ENCODE measurements at places on chromosomes 16 and 17.
A peak's percentile ranks its signal among the peaks of the same experiment; 100 is the strongest.

- DNase-seq: no peak
These were observed 68.8 kb upstream of the AKTIP start for GRCh38 chr16:53571763-53572162.

DNA sequence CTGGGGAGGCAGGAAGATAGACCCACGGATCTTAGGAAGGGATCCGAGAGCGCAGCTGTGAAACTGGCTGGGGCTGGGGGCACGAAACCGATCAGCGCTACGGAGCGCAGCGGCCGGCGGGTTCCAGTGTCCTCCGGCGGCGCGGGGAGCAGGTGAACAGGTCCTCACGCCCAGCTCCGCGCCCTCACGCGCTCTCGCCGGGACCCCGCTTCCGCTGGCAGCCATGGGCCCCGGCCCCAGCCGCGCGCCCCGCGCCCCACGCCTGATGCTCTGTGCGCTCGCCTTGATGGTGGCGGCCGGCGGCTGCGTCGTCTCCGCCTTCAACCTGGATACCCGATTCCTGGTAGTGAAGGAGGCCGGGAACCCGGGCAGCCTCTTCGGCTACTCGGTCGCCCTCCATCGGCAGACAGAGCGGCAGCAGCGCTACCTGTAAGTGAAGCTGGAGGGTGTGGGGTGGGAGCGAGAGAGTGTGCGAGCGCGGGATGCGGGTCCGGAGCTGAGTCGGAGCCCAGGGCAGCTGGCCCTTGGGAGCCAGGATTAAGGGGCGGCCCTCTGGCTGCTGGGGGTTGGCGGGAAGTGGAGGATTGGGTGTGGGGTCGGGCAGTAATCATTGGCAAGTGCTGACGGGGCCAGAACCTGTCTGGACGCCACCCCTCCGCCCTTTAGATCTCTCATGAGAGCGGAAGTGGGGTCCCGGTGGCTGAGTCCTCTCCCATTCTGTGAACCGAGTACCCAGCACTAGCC is 479 bp downstream of the ITGA3 start:
- DNase-seq: peak; percentile 90

DNA sequence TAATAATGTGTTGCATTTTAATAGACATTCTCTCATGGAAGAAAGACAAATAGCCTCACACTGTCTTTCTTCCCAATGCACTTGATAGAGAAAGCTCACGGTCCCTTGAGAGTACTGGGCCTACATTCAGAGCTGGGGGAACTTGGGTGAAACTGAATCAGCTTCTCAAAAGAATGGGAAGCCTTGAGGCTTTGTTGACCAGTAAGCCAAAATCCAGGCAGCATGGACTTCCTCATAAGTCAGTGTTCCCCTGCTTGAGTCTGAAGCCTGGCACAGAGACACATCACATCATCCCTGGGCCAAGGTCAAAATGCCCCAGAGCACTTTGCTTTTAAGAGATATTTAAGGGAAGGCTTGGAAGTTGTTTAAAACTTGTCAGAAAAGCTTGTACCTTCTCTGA is 302.2 kb upstream of the SALL1 start:
- no peak for DNase-seq

GRCh38 chr16:85446951-85447692 is 166.0 kb upstream of the GSE1 start:
- peak; percentile 60 for DNase-seq

DNA sequence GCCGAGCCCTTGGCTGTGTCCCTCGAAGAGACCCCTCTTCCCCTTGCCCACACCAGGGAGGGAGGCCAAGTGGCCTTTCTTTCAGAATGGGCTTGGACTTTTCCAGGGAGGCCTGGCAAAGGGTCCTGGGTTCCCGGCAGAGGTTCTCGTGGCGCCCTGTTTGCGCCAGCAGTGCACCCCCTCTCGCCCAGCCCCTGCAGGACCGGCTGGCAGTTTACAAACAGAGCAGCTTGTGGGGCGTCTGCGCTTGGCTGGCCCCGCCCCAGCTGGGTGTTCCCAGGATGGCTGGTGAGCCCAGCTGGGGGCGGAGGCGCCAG is 137.8 kb upstream of the CIBAR2 start:
- peak; percentile 42 for DNase-seq

DNA sequence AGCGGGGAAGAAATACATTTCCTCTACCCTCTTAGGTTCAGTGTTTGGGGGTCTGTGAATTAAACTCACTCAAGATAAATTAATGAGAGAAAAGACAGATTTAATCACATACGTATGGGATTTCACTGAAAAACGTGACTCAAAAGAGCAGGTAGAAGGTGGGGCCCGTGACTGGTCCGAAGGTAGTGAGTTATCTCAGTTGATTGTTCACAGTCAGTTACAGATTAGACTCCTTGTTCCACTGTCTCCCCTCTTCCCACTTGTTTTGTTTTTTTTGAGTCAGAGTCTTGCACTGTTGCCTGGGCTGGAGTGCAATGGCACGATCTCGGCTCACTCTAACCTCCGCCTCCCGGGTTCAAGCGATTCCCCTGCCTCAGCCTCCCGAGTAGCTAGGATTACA is 301.2 kb downstream of the SEC14L1 start:
- DNase-seq: no peak

- no peak for DNase-seq
These were observed 37.9 kb downstream of the HS3ST3A1 start for GRCh38 chr17:13563866-13564265.

DNA sequence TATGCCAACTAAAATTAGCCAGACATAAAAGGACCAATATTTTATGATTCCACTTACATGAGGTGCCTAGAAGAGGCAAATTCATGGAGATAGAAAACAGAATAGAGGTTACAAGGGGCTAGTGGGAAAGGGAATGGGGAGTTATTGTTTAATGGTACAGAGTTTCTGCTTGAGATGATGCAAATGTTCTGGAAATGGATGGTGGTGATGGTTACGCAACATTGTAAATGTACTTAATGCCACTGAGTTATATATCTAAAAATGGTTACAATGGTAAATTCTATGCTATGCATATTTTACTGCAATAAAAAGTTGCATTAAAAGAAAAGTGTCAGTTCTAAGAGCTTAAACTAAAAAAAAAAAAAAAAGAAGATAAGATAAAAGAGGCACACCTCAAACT is 17.9 kb downstream of the MT1X start:
- no peak for DNase-seq

- no peak for DNase-seq
These were observed 22.7 kb upstream of the MRPS23 start for GRCh38 chr17:57872536-57872935.

GRCh38 chr16:30041841-30042240 is 10.8 kb upstream of the TLCD3B start:
- DNase-seq: peak; percentile 42

GRCh38 chr17:2222301-2222700 is 81.3 kb downstream of the SMG6 start:
- DNase-seq: no peak

GRCh38 chr17:44924107-44924544 is 8.8 kb upstream of the GFAP start:
- DNase-seq: peak; percentile 77

DNA sequence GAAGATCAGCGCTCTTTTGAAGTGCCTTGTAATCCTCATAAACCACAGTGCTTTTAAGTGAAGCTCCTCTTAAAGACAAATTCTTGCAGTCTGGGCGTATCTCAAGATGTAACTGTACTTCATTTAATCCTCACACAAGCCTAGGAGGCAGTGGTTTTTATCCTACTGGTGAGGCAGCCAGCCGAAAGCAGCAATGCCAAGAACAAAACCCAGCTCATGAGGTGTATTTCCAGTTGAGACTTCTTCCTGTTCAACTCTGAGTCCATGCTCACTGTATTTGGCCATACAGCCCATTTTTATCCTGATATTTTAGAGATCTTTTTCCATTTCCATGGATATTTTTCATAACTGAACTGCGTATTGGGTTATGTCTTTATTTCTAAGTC is 13.7 kb downstream of the CTRB2 start:
- no peak for DNase-seq

DNA sequence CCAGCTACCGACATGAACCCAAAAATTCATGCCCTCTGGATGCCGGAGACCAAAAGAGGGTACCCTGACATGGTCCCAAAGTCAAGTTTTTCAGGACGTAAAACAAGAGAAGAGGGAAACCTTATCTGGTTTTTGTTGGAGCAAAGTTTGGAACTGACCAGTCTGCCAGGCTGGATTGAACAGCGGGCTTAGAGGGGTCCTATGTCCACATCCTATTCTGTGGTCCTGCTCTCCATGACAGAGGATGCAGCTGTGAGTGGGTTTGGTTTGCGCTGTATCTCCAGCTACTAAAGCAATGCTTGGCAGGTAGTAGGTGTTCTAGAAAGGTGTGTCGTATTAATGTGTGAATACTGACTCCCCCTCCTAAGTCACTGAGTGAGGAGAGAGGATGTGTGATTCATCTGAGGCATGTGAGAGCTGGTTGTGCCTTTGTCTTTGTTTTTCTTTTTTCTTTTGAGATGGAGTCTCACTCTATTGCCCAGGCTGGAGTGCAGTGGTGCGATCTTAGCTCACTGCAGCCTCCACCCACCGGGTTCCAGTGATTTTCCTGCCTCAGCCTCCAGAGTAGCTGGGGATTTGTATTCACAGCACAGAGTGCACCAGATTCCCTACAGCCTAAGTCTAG is 31.0 kb downstream of the PMM2 start:
- no peak for DNase-seq

DNA sequence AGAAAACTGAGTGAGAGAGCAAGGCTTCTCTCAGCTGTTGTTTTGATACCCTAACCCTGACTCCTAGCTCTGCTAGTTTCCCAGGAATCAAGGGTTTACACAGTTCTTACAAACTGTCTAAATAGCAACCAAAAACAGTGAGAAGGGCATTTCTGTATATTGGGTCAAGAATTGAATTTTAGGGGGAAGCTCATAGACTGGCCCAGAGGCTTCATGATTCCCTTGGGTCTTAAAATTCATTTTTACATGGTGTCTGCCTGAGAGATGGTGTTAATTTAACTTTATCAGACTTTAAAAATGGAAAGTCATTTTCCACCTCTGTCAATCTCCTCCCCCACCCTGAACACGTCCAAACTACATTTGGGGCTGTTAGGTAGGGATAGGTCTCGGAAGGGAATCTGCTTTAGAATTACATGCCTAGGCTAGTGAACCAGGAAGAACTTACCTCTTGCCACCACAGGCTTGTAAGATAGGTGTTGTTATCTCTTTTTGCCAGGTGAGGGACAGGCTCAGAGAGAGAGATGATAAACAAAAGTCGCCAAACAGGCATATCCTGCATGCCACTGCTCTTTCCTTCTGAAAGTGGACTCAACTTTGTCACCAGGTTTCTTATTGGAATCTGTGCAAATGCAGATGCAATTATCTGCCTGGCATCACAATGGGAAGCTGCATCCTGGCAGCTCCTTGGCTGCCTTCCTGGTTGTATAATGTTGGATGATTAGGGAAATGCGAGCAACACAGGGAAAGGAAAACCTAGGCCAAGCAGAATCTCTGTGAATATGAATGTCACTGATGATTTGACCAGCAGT is 3.1 kb downstream of the PHAF1 start:
- DNase-seq: no peak

- DNase-seq: no peak
These were observed 179.4 kb downstream of the BANP start for GRCh38 chr16:88130681-88131080.

DNA sequence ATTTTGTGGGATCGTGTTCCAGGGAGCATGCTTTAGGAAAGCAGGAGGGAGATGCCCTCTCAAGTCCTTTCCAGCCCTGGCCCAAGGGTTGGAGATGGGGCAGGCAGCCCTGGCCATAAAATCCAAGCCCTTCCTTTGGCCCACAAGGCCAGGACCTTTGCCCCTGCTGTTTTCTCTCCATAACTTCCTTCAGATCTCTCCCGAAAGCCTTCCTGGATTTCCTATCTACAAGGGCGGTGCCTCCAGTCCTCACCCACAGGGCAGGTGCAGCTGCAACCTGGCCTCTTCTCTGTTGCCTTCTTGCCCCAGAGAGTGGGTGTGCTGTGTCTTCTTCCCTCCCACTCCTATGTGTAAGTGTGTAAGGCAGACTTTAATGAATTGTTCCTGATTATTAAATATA is 8.5 kb upstream of the PDP2 start:
- no peak for DNase-seq

GRCh38 chr16:27281243-27281642 is 12.7 kb upstream of the NSMCE1 start:
- DNase-seq: no peak

- peak; percentile 33 for DNase-seq
These were observed 884 bp upstream of the JPT1 start for GRCh38 chr17:75155191-75155601.

DNA sequence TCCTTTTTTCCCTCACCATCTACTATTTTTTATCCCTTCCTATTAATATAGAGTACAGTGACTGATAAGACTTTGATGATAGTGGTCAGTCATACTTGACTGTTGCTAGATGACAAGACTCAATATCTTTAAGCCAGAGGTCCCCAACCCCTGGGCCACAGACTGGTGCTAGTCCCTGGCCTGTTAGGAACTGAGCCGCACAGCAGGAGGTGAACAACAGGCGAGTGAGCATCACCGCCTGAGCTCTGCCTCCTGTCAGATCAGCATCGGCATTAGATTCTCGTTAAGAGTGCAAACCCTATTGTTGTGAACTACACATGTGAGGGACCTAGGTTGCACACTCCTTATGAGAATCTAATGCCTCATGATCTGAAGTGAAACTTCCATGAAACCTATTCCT is 341.3 kb downstream of the BCAS3 start:
- peak; percentile 37 for DNase-seq

GRCh38 chr17:70609566-70609965 is 440.2 kb downstream of the KCNJ2 start:
- no peak for DNase-seq

DNA sequence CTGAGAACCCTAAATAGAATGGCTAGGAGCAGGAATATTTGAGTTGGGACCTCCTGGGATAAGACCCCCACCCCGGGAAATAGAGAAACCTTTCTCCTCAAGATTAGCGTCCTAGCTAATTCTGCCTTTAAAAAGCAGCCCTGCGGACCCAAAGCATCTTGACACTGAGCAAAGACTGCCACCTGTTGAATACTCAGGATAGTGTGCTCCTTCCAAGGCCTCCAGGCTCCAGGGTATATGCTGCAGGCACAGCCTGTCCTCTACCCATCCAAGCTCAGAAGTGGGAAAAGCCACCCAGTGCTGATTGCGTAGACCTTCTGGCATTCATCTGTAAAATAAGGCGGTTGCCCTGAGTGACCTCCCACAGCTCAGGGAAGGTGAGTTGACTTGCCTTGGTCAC is 456.2 kb upstream of the DYNLRB2 start:
- DNase-seq: no peak

DNA sequence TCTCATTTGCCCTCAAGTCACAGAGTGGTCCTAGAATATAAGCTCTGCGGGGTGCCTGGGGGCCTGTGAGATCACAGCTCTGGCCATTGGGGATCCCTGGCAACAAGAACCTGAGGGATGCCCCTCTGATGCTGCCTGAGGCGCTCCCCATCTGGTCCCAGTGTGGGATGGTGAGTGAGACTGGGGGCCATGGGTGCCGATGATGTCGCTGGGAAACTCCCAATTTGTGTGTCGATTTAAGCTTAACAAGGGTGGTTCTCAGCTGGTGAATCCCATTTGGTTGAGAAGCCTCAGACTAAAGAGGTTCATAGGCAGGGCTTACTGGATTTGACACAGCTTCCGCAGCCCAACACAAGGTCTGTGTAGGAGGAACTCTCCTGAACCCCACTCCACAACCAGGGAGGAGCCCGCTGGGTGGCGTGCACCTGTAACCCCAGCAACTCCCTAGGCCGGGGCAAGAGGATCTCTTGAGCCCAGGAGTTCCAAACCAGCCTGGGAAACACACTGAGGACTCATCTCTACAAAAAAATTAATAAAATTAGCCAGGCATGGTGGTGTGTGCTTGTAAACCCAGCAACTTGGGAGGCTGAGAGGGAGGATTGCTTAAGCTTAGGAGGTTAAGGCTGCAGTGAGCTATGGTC is 63.7 kb upstream of the SIAH1 start:
- no peak for DNase-seq
